D721Med (cell line): ENCODE measurements at places on chromosomes 13 and 19.

GRCh38 chr19:39555883-39556282 is 15.9 kb upstream of the EID2 start:
- DNase-seq: no peak

DNA sequence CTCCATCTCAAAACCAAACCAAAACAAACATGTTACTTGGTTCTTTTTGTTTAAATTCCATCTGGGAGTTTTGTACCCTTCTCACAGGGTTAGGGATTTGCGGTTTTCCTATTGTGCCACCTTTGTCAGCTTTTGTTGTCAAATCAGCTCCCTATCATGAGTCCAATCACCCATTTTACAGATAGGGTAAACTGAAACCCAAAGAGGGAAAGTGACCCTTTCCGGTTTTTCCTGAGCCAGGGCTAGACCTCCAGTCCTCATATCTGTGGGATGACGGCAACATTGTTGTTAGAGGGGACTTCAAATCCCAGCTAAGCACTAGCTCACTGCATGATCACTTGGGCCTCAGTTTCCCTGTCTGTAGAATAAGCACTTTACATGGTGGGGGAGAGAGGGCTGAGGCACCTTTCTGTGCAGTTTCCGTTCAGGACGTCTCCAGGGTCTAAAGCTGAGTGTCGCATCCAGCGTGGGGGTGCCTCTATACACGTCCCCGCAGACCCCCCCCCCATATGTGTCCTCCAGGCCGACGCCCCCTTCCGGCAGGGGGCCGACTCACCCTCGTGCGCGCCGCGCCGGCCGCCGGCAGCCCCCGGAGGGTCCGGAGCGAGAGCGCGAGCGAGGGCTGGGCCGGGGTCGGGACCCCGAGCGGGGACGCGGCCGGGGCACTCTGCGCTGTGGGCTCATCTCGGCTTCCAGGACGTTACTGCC is 3.9 kb downstream of the CCDC194 start:
- DNase-seq: no peak

GRCh38 chr13:28942906-28943305 is 122.8 kb downstream of the MTUS2 start:
- DNase-seq: no peak

- no peak for DNase-seq
Measured at GRCh38 chr13:31722673-31723072, 16.7 kb upstream of the RXFP2 start.

DNA sequence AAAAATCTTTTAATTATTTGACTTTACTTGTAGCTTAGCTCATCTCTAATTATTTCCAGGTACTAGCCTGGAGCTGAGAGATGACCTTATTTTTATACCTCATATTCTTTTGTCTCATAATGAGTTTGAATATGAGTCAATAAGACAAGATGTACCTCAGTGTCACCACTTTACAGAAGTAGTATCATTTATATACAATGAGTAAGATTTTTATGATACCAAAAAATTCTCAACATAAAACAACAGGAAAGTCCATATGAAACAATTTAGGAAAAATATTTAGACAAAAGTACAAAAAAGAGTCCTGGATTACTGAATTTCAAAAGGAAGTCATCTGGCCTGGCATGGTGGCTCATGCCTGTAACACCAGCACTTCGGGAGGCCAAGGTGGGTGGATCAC is 21.4 kb upstream of the USP12 start:
- no peak for DNase-seq

DNA sequence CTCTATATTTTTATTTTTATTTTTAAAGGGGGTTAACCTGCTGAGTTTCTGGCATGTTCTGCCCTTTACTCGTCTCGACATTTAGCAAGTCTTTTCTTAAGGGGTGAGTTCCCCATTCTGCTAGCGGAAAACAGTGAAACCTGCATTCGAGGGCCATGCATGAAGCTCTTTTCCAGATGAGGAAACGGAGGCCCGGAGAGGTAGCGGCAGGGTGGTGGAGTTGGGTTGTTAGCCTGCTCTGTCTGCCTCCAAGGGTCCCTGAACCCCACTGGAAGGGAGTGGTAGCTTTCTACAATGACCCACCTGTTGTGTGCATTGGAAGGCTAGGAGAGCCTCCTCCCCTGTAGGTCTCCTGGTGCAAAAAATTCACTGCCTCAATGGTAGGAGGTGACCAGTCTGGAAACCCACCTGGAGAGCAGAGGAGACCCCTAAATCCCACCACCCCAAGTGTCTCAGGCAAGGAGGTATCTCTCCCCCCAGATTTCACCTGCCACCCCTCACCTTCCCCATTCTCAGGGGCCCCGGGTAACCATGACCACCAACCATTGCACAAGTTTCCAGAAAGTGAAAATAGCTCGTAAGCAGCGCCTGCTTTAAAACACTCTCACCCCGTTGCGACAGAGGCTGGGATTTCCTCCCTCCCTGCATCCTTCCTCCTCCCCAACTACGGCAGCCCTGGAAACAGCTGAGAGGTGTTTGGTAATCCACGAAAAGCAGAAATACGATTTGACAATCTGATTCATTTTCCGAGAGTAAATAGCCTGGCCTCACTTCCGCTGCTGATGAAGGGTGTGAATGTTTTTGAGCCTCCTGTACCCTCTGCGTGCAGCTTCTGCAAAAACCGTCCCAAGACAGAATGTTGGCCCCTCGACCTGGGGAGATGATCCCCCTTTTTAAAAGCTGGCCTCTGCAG is 3.5 kb downstream of the KLF2 start:
- no peak for DNase-seq

- DNase-seq: peak; percentile 87
Measured at GRCh38 chr13:113816946-113817859, 46.7 kb downstream of the GAS6 start.

- DNase-seq: no peak
Measured at GRCh38 chr13:112652512-112653070, 37.2 kb upstream of the ATP11A start.

- no peak for DNase-seq
Measured at GRCh38 chr19:45972081-45972946, 1.4 kb downstream of the NOVA2 start.

DNA sequence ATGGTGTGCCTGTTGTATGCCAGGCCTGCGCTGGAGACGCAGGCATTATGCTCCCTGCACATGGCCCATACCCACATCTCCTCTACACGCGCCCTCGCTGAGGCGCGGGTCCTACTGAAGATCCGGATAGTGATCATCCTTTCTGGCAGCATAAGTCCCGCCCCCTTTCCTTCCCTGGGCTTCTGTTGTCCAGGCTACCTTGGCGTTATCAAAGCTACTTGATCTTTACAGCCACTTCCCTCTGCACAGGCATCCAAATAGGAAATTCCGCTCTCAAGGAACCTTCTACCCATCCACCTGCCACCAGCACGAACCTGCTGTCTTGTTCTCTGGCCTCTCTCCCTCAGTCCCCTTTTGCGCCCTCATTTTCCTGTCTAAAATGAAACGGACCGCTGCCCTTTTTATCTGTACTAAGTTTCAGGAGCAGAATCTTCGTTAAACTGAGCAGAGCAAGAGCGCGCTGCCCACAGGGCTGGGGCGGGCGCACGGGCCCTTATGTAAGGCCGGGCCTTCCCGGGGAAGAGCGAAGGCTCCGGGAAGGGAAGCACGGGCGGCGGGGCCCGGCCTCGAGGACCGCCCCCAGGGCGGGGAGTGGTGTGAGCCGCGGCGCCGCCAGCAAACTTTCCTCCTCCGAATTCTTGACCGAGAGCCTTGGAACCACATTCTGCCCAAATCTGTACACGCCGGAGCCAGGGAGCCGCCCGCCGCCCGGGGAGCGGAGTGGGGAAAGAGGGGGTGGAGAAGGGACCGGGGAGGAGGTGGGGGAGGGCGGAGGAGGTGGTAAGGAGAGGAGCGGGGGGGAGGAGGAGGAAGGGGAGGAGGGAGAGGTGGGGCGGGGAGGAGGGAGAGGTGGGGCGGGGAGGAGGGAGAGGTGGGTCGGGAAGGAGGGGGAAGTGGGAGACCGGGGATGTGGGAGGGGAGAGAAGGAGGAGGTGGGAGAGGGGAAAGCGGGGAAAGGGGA is 920 bp upstream of the UBE2L5 start:
- no peak for DNase-seq

- DNase-seq: no peak
Measured at GRCh38 chr19:17866964-17867486, 4.7 kb upstream of the SLC5A5 start.

GRCh38 chr13:50670272-50670671 is 173.2 kb downstream of the DLEU7 start:
- DNase-seq: no peak

GRCh38 chr13:51958217-51958547 is 53.1 kb downstream of the ATP7B start:
- no peak for DNase-seq

DNA sequence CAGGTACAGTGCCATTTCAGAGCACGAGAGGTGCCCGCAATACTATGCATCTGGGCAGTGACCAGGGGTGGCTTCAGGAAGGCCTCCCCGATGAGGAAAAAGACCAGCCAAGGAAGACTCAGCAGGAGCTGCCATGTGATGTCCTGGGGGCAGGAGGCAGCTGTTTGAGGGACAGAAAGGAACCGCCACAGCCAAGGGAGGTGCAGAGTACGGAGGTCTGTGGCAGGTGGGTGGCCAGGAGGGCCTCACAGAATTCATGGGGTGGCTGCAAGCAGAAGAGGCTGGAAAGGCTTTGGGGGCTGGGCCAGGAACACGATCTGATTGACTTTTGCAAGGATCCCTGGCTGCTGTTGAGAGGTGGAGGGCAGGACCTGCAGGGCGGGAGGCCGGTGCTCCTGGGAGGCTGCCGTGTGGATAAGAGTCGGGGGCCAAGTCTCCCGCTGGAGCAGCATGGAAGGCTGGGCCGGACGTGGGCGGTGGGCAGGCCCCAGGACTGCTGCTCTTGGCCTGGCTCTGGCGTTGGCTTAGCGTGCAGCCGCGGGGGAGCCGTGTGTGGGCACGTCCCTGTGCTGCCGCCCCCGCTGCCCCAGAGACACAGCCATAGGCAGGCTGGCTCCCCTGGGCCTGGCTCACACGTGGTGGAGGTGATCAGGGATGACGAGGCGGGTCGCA is 29.1 kb downstream of the CEBPA start:
- DNase-seq: no peak

GRCh38 chr19:39192846-39193245 is 3.9 kb upstream of the NCCRP1 start:
- DNase-seq: no peak

GRCh38 chr13:111115965-111116521 is 933 bp downstream of the ARHGEF7 start:
- DNase-seq: no peak

GRCh38 chr19:42546831-42547500 is 18.7 kb upstream of the CEACAM1 start:
- DNase-seq: no peak

DNA sequence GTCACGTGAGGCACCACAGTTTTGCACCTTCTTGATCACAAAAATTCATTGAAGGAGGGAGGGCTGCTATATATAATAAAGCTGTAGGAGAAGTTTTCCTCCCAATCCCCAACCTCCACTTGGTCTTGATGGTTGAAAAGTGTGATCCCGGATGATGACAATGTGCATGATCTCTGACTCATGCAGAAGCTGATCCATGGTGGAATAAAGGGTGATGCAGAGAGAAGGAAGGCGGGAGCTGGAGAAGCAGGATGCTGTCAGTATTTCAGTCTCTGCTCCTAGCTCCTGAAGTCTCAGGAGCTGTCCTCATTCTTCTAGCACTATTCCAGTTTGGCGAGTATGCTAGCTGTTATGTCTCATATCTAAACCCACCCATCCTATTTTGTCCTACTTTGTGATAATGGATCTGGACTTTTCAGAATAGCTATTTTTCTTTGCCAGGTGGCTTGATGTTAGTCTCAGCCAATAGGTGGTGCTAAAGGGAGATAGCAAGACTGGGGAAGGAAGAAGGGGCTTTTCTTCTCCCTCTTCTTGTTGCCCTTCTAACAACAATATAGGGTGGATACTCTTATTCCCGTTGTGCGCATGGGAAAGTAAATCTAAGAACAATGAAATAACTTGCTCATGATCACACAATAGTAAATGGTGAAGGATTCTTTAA is 65.6 kb upstream of the HTR2A start:
- DNase-seq: no peak

GRCh38 chr13:109968876-109969577 is 182.6 kb upstream of the IRS2 start:
- DNase-seq: no peak

DNA sequence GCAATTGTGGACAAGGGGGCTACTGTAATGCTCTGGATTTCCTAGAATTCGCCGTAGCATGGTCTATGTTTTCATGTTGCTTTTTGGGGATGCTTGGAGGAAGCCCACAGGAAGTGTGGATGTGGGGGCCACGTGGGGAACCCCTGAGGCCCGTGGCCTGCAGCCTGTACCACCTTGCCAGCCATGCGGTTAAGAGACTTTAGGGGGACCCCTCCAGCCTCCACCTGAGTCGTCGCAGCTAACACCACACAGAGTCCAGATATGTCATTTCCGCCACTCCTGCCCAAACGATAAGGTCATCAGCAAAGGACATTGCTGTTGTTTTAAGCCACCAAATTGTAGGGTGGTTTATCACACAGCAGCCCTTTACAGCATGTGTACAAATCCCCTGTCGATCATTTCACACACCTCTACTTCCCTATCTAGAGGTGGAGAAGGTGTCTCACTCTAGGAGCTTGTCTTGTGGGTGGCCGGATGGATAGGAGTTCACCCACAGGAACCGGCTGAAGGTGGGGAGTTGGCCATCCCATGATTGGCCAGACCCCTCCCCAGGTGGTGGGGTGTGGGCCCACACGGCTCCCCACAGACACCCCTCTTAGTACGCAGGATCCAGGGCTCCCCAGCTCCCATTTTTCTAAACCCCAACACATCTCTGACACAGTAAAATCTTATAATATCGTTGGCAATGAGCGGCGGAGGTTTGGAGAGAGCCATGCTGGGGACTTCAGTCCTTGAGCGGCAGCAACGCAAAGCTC is 226.7 kb downstream of the TEX29 start:
- no peak for DNase-seq

- DNase-seq: no peak
Measured at GRCh38 chr13:28538932-28539331, 44.0 kb upstream of the FLT1 start.

- no peak for DNase-seq
Measured at GRCh38 chr19:51549533-51550324, 18.3 kb upstream of the SIGLEC6 start.

DNA sequence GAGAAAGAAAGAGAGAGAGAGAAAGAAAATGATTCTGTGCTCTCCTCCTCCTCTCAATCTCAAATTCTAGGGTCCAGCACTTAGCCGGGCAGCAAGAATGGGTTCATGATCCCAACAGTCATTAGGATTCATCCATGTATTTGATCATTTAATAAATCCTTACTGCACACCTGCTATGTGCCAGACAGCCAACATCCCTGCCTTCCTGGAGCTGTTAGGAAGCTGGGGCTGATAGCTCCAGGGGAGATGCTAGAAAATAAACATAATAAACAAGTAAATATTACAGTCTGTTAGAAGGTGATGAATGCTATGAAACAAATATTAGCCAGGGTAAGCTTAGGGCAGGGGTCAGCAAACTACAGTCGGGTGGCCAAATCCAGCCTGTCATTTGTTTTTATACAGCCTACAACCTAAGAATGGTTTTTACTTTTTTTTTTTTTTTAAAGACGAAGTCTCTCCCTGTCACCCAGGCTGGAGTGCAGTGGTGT is 9.9 kb upstream of the ACP7 start:
- no peak for DNase-seq

- no peak for DNase-seq
Measured at GRCh38 chr19:3125900-3126524, 9.8 kb upstream of the GNA15 start.
